ENCODE measurements at places on chromosomes 3 and 15.

DNA sequence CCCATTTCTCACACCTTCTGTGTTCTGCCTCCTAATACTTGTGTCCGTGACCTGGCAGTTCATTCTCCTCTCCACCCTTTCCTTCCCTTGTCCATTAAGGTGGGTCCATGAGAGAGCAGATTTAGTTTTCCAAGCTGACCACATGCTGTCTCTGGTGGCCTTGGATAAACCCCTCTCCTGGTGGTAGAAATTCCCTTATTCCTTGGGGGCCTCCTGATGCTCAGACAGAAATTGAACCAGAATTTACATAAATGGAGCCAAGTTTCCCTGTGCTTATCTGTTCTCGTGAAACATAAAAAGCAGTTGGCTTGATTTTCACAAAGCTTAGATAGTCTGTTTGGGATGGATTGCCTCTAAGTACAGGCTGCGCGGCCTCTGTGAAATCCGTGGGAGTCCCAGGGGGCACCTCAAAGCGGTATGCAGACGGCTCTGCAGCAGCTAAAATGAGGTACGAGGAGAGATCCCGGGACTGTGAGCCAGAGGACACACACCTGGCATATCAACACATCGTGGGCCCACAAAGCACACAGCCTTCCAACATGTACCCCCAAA lies 101.0 kb upstream of the NMNAT3 start:
- no peak for DNase-seq

DNA sequence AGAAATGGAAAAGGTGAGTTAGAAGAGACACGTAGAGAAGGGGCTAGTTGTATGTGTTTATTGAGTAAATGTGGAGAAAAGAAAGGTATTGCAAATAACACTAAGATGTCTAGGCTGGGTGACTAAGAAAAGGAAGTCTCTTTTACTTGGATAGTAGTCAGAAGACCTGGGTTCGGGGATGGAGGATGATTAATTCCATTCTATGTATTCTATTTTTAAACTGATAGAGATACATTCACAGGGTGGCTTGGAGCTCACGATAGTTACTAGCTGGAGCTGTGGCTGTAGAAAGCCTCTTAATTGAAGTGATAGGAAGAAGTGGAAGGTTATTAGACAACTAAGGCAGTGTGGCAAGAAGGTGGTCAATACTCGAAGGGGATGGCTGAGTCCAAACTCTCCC lies 65.9 kb upstream of the TNIK start:
- no peak for DNase-seq

GRCh38 chr15:95842576-95842975 lies 487.9 kb upstream of the NR2F2 start:
- DNase-seq: no peak

GRCh38 chr3:29275309-29275708 lies 5.6 kb upstream of the RBMS3 start:
- DNase-seq: peak; percentile 23

- no peak for DNase-seq
Observed at GRCh38 chr3:141900343-141900742, 23.9 kb downstream of the ATP1B3 start.

GRCh38 chr15:48777645-48778330 lies 33.1 kb downstream of the CEP152 start:
- no peak for DNase-seq

GRCh38 chr15:27249046-27249759 lies 278.2 kb downstream of the GABRG3 start:
- DNase-seq: no peak

DNA sequence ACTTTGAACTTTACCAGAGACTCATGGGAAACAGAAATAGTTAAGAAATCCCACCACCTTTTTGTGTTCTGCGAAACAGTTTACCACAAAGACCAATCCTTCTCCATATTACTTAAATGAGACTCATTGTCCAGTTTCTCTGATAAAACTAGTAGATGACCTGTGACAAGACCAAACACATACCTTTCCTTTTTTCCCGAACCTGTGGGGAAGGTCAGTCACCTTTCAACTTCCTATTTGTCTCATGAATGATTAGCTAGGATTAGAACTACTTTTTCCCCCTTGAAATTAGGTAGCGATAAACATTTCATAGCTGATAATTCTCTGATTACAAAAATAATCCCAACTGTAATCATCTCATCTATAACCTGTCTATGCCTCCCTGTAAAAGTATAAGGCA lies 2.3 kb upstream of the TBC1D5 start:
- no peak for DNase-seq

GRCh38 chr3:72143322-72143721 lies 358.4 kb upstream of the PROK2 start:
- DNase-seq: peak; percentile 9

- no peak for DNase-seq
Observed at GRCh38 chr3:195209083-195209846, 61.7 kb downstream of the XXYLT1 start.

DNA sequence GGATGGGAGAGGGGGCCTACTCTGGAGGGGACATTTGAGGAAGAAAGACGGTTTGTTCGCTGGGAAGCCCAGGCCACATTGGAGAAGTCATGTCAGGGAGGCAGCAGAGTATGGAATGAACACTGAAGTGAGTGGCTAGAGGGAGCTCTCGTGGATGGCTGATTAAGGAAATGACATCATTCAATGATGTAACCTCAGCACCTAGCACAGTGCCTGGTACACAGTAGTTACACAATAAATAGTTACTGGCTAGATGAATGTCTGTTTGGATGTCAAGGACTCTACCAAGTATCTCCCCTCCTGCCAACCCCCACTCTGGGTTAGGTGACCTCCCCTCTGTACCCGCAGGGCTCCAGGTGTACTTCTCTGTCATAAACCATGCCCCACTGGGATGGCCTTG lies 121.1 kb downstream of the CLSTN2 start:
- DNase-seq: no peak

- no peak for DNase-seq
Observed at GRCh38 chr15:91100814-91101607, 954 bp downstream of the SV2B start.

DNA sequence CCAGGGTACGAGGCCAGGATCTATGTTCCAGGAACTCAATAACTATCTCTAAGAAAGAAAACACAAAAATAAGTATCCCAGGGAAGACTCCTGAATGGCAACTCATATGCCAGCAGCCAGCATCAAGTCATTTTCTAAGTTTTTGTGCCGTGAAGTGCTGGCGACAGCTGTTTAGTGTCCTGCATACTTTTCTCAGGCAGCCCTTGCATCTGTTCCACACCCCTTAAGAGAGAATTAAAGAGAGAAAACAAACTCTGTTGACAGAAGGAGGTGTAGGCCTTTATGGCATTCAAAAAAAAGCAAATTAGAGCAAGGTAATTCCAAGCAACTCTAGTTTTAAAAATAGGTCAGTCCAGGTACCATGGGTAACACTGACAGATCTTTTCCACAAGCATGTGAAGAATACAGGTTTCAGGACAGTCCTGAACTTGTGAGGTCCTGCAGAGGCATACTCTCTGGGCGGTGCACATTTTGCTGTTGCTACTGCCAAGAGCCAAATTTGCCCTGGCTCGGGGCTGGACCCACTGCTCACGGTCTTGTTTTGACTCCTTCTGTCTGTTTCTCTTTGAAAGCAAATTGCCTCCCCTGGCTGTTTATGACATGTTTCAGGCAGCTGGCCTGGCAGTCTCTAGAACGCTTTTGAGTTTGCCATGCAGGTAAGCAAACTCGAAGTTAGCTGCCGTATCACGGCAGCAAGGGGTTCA lies 252.1 kb upstream of the ADAMTS9 start:
- DNase-seq: no peak

- peak; percentile 34 for DNase-seq
Observed at GRCh38 chr15:81752546-81752942, 293.3 kb downstream of the MEX3B start.

GRCh38 chr3:196569003-196569516 lies 600 bp downstream of the FBXO45 start:
- peak; percentile 61 for DNase-seq

DNA sequence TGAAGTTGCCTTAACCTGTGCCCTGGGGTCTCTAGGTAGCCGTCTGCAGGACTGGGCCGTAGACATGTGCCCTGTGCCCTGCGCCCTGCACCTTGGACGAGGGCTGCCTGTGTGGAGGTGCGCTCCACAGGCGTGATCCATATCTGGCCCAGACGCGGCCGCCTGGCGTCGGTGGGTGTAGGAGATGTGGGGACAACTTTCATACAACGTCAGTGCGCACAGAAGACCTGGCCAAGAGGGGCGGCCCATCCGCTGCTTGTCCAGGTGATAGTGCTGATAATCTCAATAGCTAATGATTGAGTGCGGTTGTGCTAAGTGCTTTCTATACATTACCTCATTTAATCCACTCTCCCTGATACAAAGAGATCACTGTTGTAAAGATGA lies 665 bp upstream of the RASGRP1 start:
- DNase-seq: no peak

DNA sequence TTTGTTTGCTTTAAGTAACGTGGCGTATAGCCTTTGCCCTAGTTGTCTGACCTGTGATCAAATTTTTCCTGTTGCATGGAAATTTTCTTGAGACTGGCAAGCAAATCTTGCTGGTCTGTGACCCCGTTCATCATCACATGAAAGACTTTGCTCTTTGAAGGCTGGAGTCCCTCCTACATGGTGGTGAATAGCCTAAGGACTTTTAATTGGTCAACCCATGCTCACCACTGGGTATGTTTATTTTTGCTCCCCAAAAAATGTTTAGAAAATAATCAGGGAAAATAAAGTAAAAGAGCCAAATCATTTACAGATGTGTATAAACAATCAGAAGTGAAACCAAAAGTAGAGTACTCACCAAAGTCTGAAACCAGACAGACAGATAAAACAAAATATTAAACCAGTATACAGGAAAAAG lies 1075.3 kb upstream of the ALCAM start:
- DNase-seq: no peak

- no peak for DNase-seq
Observed at GRCh38 chr15:78404125-78404524, 33.9 kb upstream of the IREB2 start.

GRCh38 chr3:162507397-162507796 lies 1010.8 kb downstream of the OTOL1 start:
- DNase-seq: no peak

DNA sequence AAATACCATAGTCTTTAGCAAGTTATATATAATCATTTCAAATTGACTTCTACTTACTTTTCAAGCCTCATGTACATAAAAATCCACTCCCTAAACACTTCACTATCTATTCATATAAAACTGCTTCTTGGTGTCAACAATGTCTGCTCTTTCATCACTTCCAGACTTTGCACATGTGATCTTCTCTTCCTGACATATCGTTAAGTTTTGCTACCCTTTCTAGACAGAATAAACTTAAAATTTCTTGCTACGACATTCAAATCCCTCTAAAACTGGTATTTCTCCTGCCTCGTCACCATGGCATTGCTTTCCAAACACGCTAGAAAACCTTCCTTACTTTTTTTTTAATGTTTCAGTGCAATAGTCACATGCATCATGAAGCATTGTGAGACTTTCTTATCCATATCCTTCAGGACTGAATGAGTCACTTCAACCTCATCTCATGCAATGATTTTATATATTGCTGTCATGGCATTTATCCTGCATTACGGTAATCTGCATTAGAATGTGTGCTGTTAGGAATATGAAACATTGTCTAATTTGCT lies 122.8 kb downstream of the GMNC start:
- no peak for DNase-seq

DNA sequence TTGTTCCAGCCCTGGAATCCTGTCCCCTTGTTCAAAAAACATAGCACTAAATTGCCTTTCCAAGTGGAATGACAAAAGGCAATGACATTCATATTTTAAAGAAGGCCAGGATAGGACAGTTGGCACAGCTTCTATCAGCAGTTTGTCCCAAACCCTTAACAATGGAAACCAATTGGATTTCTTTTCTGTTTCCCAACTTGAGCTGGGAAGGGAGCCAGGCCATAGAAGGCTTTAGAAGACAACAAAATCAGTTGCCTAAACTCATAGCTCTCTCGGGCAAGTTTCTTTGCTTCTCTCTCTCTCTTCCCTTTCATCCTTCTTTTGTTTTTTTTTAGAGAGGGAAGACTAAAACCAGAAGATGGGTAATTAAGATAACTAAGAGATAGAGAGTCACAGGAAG lies 227.7 kb upstream of the TPRG1 start:
- DNase-seq: no peak

DNA sequence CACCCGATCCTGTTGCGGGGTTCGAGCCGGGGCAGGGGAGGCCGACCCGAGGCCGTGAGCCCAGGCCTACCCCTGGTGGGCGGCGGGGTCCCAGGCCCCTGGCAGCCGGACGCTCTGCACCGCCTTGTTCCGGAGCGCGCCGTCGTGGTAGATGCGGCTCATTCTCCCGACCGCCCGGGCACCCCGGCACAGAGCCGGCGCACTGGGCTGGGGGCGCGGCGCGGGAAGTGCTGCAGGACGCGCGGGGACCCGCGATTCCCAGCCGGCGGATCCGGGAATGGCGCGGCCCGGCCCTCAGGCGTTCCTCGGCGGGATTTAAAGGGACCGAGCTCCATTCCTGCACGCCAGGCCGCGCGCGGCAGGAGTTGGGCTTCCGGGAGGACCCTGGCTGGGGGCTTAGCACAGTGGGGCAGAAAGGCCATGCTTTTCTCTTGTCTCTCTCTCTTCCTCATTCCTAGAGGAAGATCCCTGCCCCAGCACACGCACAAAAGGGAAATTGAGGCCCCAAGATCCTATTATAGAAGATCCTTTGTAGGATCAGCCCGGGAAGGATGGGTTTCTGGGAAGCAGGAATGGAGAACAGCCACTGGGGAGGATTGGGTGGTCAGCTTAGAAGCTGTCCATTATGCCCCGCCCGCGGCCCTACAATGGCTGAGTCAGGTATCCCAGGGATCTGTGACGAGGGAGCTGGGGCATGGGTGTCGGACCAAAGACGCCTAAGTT lies at the start of gene ARPIN:
Gene ARPIN (minus strand): TSS at position 279 of the 723 bp plus-strand sequence. CDS start 117 bp downstream, at position 162.
- peak; percentile 30 for DNase-seq

DNA sequence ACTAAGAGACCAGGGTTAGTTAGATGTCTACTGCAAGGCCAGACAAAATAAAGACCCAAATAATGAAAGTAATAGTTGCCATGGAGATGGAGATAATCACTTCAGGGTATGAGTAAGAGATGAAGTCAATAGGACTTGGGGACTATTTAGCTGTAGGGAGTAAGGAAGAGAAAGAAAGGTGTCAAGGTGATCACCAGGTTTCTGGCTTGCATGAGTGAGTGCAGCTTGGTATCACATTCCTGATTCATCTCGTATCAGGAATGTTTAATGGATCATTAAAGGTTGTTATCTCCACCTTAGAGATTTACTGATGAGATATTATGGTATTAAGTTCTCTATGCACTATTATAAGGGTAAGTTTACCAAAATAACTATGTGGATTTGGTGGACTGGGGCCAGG lies 357.4 kb upstream of the ATP11B start:
- DNase-seq: no peak

DNA sequence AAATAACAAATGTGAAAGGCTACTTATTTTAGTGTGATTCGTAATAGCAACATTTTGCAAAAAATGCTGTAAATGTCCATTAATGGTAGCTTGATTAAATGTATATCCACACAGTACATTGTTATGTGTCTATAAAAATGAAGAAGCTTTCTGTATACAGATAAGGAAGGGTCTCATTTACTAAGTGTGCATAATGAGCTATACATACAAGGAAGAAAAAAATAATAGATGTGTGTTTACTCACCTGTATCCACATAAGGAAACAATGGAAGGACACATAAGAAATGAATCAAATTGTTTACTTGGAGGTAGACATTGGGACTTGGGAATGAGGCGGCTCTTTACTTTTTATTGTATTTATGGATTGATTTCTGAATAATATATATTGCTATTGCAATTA lies 34.9 kb downstream of the MED12L start:
- no peak for DNase-seq

Data from mammary epithelial cell (primary cell).